ENCODE measurements at places on chromosomes 11 and 22.

GRCh38 chr11:45272701-45273100, 13.4 kb downstream of the SYT13 start:
- DNase-seq: peak; percentile 40

DNA sequence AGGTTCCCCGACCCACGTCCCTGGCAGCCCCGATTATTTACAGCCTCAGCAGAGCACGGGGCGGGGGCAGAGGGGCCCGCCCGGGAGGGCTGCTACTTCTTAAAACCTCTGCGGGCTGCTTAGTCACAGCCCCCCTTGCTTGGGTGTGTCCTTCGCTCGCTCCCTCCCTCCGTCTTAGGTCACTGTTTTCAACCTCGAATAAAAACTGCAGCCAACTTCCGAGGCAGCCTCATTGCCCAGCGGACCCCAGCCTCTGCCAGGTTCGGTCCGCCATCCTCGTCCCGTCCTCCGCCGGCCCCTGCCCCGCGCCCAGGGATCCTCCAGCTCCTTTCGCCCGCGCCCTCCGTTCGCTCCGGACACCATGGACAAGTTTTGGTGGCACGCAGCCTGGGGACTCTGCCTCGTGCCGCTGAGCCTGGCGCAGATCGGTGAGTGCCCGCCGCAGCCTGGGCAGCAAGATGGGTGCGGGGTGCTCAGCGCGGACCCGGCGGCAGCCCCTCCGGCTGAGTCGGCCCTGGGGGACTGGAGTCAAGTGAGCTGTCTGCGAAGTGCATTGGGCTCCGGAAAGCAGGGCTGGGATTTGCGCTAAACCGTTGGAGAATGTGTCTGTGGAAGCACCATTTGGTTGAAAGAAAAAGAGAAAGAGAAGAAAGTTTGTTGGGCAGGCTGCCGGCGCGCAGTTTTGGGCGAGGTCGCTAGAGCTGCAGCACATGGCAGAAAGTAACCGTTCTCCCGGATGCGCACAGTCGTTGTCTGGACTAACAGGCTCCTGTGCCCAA, at the start of gene CD44:
TSS of gene CD44 (plus strand) at position 229 of the 779 bp plus-strand sequence. CDS start at position 362, 133 bp downstream.
- peak; percentile 89 for DNase-seq

DNA sequence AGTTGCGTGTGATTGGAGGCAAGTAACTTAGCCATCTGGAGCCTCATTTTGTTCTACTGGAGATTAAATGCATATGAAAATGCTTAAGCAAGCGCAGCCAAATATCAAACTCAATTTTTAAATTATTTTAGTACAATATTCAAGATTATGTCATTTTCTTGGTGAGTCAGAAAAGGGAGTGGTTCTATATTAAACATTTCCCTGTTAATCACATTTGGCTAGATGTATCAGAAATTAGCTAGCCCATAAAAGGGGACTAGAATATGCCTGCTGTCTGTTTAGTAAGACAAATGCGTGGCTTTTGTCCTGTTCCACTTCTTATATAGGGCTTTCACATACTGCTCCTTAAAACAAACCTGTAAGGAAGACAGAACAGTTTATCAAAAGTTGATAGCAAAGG, 35.0 kb upstream of the BMAL1 start:
- no peak for DNase-seq

DNA sequence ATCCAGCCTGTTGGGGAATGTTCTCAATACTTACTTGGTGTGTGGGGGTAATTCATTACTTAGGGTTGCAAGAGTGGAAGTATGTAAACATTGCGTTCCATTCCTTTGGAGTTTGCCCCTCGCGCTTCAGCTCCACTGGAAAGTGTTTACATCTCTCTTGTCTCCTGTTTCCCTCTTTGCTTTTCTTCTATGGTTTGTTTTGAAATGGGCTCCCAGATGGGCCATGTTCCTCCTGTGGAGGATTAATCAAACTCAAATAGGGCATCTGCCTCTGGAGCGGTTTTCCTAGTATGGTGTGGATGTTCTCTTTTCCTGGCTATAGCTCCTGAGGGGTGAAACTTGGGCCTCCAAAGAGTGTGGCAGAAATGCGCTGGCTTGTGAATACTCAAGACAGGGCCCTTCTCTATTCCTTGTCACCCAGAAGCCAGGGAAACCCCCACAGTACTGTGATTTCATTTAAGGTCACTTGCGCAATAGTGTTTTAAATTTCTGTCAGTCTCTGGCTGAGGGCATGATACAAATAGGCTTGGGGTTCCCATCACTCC, 51.9 kb downstream of the CD44 start:
- DNase-seq: no peak

- no peak for DNase-seq
Measured at GRCh38 chr11:73551677-73552076, 46.2 kb downstream of the FAM168A start.

DNA sequence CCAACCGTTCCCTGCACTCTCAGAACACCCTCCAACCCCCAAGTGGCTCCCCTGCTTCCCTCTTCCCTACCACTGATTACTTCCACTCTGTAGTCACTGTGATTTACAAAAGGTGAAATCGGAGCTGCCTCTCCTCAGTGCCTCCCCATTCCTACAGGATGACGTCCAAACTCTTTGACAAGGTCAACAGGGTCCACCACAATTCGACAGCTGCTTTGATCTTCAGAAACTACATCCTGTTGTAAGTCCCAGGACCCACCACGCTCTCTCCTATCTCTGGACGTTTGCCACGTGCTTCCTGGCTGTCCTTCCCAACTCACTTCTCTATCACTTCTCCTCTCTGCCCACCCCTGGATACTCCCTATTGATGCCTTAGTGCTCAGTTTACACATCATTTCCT, 85.0 kb upstream of the EIF3D start:
- DNase-seq: no peak

DNA sequence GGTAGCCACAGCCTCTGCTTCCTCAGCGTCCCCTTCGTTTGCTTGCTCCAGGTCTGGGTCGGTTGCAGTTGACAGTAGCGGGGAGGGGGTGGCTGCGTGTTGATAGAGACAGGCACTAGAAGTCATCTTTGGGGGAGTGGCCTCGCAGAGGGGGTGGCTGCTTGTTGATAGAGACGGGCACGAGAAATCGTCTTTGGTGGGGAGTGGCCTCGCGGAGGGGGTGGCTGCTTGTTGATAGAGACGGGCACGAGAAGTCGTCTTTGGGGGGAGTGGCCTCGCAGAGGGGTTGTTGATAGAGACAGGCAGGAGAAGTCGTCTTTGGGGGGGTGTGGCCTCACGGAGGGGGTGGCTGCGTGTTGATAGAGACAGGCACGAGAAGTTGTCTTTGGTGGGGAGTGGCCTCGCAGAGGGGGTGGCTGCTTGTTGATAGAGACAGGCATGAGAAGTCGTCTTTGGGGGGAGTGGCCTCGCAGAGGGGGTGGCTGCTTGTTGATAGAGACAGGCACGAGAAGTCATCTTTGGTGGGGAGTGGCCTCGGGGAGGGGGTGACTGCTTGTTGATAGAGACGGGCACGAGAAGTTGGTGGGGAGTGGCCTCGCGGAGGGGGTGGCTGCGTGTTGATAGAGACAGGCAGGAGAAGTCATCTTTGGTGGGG, 328.3 kb downstream of the TBC1D22A start:
- no peak for DNase-seq

DNA sequence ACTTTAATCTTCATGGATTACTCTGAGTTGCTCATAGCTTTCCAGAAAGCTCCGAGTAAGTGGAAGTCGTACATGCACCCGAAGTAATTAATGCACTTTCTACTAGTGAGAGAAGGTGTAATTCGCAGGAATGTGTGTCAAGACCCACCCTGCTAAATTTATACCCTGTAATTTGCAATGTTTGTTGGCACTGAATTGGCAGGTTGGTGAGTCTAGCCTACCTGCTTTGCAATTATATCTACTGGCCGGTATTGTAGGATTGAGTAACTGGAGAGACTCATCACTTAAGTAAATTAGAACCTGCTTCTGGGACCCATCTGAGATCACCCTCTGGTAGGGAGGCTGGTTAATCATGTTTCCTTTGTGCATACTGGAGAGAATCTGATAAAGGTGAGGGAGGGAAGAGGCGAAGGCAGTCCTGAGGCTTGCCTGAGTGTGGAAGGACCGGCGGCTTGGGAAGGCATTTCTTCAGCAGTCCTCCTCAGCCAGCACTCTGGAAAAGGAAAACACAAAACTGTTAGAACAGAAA, 63.3 kb downstream of the LDLRAD3 start:
- no peak for DNase-seq

DNA sequence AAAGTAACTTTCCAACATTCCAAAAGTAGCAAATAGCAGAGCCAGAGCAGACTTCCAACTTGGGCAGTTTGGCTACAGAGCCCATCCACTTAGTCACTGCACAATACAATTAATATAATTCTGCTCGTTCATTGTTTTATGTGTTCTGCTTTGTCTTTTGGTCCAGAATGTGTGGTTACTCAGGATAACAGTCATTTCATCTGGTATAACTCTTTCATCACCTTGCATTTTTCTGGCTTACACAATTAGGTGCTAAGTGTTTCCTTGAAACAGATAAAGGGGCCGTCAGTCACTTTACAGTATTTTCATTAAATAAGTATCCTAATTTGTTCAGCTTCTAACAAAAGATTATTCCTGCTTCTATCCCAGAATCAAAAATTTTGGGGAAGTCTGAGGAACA, 87.2 kb downstream of the LARGE2 start:
- DNase-seq: no peak

GRCh38 chr11:134731213-134731961, 319.3 kb upstream of the B3GAT1 start:
- DNase-seq: no peak

GRCh38 chr11:67303132-67303834, at the start of gene SSH3:
Gene SSH3, plus strand, starts transcription at chr11:67303530. Its CDS starts 96 bp downstream, at chr11:67303626.
- DNase-seq: no peak

- no peak for DNase-seq
Measured at GRCh38 chr22:37896939-37897338, 9.2 kb upstream of the MICALL1 start.

GRCh38 chr22:43571181-43571580, 159.4 kb downstream of the MPPED1 start:
- no peak for DNase-seq

DNA sequence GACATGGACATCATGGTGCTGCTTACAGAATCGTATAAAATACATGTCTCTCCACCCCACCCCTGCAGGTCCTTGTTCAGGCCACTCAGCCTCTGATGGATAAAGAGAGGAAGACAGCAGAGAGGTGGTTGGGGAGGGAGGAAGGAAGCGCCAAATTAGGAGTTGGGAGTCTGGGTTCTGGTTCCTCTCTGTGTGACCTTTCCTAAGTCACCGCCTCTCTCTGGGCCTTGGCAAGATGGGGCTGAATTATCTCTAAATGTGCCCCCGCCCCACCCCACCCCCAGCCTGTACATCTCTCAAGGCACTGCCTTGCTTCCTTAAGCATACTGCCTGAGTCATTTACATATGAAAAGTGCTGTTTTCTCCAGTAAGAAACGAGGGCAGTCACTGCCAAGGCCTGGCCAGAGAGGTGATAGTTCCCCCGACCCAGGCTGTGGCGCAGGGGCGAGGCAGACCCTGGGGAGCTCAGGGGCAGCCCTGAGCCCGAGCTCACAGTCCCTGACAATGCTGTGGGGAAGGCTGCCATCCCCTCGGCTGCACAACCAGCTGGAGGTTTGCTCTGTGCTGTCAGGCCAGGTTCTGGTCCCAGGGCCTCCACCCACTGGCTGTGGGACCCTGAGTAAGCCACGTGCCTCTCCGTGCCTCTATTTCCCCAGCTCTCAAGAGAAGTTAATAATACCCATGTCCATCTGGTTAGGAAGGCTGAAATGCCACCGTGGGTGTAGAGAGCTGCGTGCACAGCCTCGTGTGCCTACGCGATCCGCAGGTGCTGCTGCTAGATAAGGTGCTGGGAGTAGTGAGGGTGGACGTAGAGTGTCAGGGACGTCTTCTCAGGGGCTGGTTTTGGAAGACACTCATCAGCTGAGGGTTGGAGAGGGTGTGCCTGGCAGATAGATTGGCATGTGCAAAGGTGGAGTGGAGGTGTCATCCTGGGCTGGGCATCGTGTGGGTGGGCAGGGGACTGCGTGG, 55.3 kb downstream of the CACNA1I start:
- DNase-seq: no peak

- no peak for DNase-seq
Measured at GRCh38 chr22:36022162-36022561, 6.5 kb downstream of the RBFOX2 start.

- DNase-seq: peak; percentile 18
Measured at GRCh38 chr11:128299132-128299726, 288.1 kb downstream of the ETS1 start.

- DNase-seq: no peak
Measured at GRCh38 chr22:27296091-27296675, 505.4 kb downstream of the MN1 start.

DNA sequence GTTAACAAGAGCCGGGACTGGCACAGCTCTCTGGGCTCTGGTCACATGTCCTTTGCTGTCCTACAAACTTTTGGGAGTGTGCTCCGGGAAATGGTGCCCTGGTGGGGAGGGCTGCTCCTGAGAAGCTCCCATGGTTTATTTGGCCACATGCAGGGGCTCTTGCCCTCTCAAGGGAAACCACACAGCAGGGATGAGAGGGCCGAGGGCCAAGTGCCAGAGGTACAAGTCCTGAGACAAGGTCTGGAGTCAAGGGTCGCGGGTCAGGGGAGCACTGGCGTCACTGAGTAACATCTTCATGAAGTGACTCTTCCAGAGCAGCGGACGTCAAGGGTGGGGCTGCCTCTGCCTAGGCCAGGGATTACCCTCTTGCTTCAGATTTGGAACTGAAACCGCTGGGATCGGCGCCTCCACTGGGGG, 1160.6 kb downstream of the TBC1D22A start:
- DNase-seq: no peak

GRCh38 chr11:12403997-12404350, 26.6 kb downstream of the PARVA start:
- DNase-seq: no peak

DNA sequence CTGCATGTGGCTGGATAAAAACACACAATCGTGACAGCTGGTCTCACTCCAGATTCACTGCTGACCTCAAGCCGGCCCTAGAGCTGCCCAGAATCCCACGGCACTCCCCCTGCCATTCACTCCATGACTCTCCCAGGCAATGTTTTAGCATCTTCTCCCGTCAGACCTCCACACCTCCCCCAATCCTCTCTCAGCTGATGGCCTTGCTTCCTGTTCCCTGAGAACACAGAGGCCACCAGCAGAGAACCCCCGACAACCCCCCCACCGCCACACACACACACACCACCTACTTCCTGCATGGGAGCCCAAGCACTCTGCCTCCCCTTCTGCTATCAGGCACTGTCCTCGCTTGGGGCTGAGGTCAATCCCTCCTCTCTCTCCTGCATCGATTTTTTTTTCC, 9.3 kb downstream of the TNKS1BP1 start:
- no peak for DNase-seq

GRCh38 chr11:86644291-86644690, 28.1 kb downstream of the ME3 start:
- no peak for DNase-seq

- no peak for DNase-seq
Measured at GRCh38 chr11:88204353-88204752, 29.1 kb upstream of the RAB38 start.

DNA sequence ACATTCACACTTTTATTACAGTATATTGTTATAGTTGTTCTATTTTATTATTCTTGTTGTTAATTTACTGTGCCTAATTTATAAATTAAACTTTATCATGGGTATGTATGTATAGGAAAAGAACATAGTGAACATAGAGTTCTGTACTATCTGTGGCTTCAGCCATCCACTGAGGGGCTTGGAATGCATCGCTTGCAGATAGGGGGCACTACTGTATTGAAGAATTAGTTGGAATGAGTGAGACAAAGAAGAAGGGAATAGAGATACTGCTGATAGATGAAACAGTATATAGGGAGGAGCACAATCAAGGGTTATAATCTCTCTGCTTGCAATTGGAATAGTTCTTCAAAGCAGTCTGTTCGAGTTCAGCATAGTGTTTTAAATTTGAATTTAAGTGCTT, 432.2 kb downstream of the RAB38 start:
- peak; percentile 45 for DNase-seq

- peak; percentile 40 for DNase-seq
Measured at GRCh38 chr11:129273944-129274711, 82.0 kb upstream of the ARHGAP32 start.

Measured in COLO829 (cell line).